Muscle of leg (tissue), 16 donors: ENCODE measurements at places on chromosomes 7 and 10. TPM values are rescaled to one million over a fixed set of nuclear protein-coding genes. Genes with fewer than 3 reads are reported as not detected.

Gene ZNF853
- polyA plus RNA-seq = 15.1 TPM

Gene RAPGEF5
- polyA plus RNA-seq = 13.7 TPM

Gene OR2A12
- polyA plus RNA-seq = not detected

Gene ATOH7
- not detected for polyA plus RNA-seq

Gene MMRN2
- polyA plus RNA-seq = 25.4 TPM

Gene ERVW-1
- polyA plus RNA-seq = 1.6 TPM

Gene FZD1
- polyA plus RNA-seq = 11.7 TPM

Gene LRMDA
- polyA plus RNA-seq = 5.7 TPM

Gene ADRB1
- 0.07 TPM for polyA plus RNA-seq

Gene NACAD
- 6.7 TPM for polyA plus RNA-seq

Gene UNC5B
- polyA plus RNA-seq = 9.5 TPM

Gene ANXA8
- polyA plus RNA-seq = 3.1 TPM

Gene NPM3
- 72.3 TPM for polyA plus RNA-seq

Gene KNDC1
- polyA plus RNA-seq = 2.8 TPM

Gene EPHB4
- 74.9 TPM for polyA plus RNA-seq

Gene LBX1
- 9.1 TPM for polyA plus RNA-seq

Gene CRPPA
- polyA plus RNA-seq = 5.3 TPM

Gene ELMO1
- 25.0 TPM for polyA plus RNA-seq

Gene CTTNBP2
- polyA plus RNA-seq = 1.4 TPM

Gene PODXL
- 68.6 TPM for polyA plus RNA-seq

Gene LIPJ
- not detected for polyA plus RNA-seq

Gene KEL
- polyA plus RNA-seq = 2.0 TPM

Gene CNPY1
- 0.11 TPM for polyA plus RNA-seq

Gene MTURN
- 83.8 TPM for polyA plus RNA-seq

Gene FBXO24
- 1.2 TPM for polyA plus RNA-seq

Gene LEP
- 0.05 TPM for polyA plus RNA-seq

Gene SPDYE9
- 1.2 TPM for polyA plus RNA-seq

Gene NYAP1
- 1.8 TPM for polyA plus RNA-seq

Gene DDC
- 0.24 TPM for polyA plus RNA-seq

Gene FAM237B
- polyA plus RNA-seq = 0.05 TPM

Gene BMPER
- polyA plus RNA-seq = 7.3 TPM

Gene TCF7L2
- 44.7 TPM for polyA plus RNA-seq

Gene NXPH1
- polyA plus RNA-seq = not detected

Gene SORBS1
- polyA plus RNA-seq = 104 TPM

Gene CPA2
- polyA plus RNA-seq = 0.76 TPM

Gene DPP6
- polyA plus RNA-seq = 9.5 TPM

Gene IFIT2
- 7.6 TPM for polyA plus RNA-seq

Gene SRI
- 75.4 TPM for polyA plus RNA-seq

Gene PAOX
- polyA plus RNA-seq = 3.6 TPM

Gene ZP3
- polyA plus RNA-seq = 15.0 TPM

Gene ERCC6
- polyA plus RNA-seq = 9.7 TPM

Gene POLR1F
- polyA plus RNA-seq = 12.6 TPM

Gene ADCY1
- polyA plus RNA-seq = 9.0 TPM

Gene TFEC
- 1.0 TPM for polyA plus RNA-seq

Gene MRC1
- 14.0 TPM for polyA plus RNA-seq

Gene EBLN1
- not detected for polyA plus RNA-seq

Gene FEZF1
- polyA plus RNA-seq = not detected

Gene RBM28
- 35.8 TPM for polyA plus RNA-seq

Gene SLC25A13
- polyA plus RNA-seq = 13.1 TPM

Gene RBP4
- polyA plus RNA-seq = 0.85 TPM

Gene SLC18A3
- not detected for polyA plus RNA-seq
